ENCODE measurements at places on chromosomes 5 and 9. TPM values are rescaled to one million over a fixed set of nuclear protein-coding genes. Genes with fewer than 3 reads are reported as not detected.

FAM81B gene
- polyA plus RNA-seq: 3.5 TPM

IRX4 gene
- polyA plus RNA-seq: 0.32 TPM

LCN2 gene
- polyA plus RNA-seq: not detected

FOXD4L4 gene
- 0.52 TPM for polyA plus RNA-seq

MSMP gene
- polyA plus RNA-seq: not detected

PCDHGA3 gene
- polyA plus RNA-seq: 1.2 TPM
